ENCODE measurements at places on chromosomes 11 and 22. TPM values are rescaled to one million over a fixed set of nuclear protein-coding genes. Genes with fewer than 3 reads are reported as not detected.

Gene HEPN1
- total RNA-seq = not detected

Gene FAM83F
- total RNA-seq = not detected

Gene LDHAL6A
- total RNA-seq = not detected

Gene NAALADL1
- 10.8 TPM for total RNA-seq

Gene KLHL35
- total RNA-seq = 1.4 TPM

Gene ANO1
- not detected for total RNA-seq

Gene CPT1A
- 48.5 TPM for total RNA-seq

Gene TAF1D
- total RNA-seq = 125 TPM

Gene DEUP1
- total RNA-seq = not detected

Gene BARX2
- total RNA-seq = not detected

Gene GGTLC2
- total RNA-seq = not detected

Gene MRGPRX4
- not detected for total RNA-seq

Gene CALCA
- not detected for total RNA-seq

Gene MPEG1
- under 0.01 TPM for total RNA-seq

Gene MS4A4A
- total RNA-seq = not detected
